NCI-H526 (cell line): ENCODE measurements at places on chromosomes 12 and 14.
A peak's percentile ranks its signal among the peaks of the same experiment; 100 is the strongest.

- no peak for DNase-seq
Measured at GRCh38 chr14:77457115-77457521, 283 bp downstream of the VIPAS39 start.

DNA sequence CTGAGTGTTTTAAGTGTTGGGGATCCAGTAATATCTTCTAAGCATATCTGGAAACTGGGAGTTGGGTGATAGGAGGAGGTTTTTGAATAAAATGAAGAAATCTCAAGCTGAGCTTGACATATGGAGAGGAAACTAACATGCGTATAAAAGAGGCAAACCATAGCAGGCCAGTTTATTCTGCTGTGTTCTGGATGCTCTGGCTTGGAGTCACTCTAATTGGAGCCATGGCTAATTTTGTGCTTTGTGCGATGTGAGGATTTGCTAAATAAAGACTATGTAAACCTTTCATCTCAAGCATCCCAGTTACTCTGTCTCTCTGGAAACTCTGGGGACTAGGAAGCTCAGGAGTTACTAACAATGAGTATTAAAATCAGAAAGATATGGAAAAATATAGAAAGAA, 66.5 kb downstream of the ATF7IP start:
- DNase-seq, result no peak

DNA sequence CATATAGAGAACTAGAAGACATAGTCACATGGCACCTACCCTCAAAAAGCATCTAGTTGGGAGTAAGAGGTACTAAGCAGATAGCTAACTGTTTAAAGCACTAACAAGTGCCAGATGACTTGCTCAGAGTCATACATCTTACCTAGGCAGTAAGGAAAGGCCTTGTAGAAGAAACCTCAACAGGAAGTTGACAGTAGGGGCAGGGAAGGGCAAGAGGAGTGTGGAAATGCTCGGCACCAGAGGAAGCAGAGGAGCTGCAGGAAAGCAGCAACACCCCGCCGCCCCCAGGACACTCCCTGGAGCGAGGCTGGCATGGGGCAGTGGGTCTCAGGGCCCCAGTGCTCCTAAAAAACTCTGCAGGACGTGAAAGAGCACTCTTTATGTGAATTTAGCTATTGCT, 92.9 kb downstream of the PPP2R5C start:
- no peak for DNase-seq

DNA sequence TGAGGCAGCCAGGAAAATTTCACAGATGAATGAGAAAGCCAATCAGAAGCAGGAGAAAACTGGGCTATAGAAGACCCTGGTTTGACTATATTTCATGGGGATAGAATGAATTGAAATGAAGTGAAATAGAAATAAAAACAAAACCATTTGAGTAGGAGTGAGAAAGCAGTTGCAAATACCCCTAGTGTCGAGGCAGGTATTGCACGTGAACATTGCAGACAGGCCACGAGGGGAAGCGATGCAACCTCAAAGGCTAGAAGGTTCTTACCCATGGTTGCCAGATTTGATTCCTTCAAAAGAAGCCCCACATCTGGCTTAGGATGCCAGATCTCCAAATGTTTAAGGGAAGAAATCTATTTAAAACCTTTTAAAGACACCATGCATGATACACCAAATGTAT, 648.9 kb downstream of the VRK1 start:
- DNase-seq, result peak; percentile 64

DNA sequence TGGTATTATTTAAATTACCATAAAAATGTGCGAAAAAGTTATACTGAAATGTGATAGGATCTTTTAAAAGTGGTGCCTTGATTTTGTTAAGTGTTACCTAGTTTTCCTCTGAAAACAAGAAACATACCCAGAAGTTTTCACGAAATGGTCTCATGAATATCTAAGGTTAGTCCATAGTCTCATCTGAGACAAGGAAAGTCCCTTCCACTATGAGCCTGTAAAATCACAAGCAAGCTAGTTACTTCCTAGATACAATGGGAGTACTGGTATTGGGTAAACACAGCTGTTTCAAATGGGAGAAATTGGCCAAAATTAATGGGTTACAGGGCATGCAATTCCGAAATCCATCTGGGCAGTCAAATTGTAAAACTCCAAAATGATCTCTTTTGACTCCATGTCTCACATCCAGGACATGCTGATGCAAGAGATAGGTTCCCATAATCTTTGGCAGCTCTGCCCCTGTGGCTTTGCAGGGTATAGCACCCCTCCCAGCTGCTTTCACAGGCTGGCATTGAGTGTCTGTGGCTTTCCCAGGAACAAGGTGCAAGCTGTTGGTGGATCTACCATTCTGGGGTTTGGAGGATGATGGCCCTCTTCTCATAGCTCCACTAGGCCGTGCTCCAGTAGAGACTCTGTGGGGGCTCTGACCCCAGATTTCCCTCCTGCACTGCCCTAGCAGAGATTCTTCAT, 271.4 kb downstream of the NAV3 start:
- DNase-seq, result no peak

- DNase-seq, result no peak
Measured at GRCh38 chr14:51581017-51581881, 70.5 kb upstream of the FRMD6 start.

- peak; percentile 76 for DNase-seq
Measured at GRCh38 chr12:6821591-6822425, at the start of gene GPR162. Gene GPR162 (plus strand): TSS chr12:6821821. CDS start chr12:6823899, 2,078 bp downstream.
